IMR-90 (cell line): ENCODE measurements at places on chromosomes 16 and 17. TPM values are rescaled to one million over a fixed set of nuclear protein-coding genes. Genes with fewer than 3 reads are reported as not detected.

- DNase-seq = no peak
- peak overlapping the region; percentile 6; the same call in 1 of the 2 replicates for H3K27ac ChIP-seq
- H3K36me3 ChIP-seq = no peaks in the 10 kb centered on the region
- no peaks in the 10 kb centered on the region for H3K27me3 ChIP-seq
- H3K4me1 ChIP-seq = peaks cover 30% of the 10 kb centered on the region
- no peak overlapping the region for H3K4me3 ChIP-seq
Measured at GRCh38 chr16:85125570-85126393, 13.5 kb upstream of the CIBAR2 start.

GRCh38 chr17:34624767-34625383 lies 45.5 kb downstream of the TMEM132E start:
- no peaks in the 10 kb centered on the region for H3K36me3 ChIP-seq
- H3K27me3 ChIP-seq = peaks cover 23% of the 10 kb centered on the region
- no peak overlapping the region for H3K4me3 ChIP-seq
- no peak for DNase-seq

DNA sequence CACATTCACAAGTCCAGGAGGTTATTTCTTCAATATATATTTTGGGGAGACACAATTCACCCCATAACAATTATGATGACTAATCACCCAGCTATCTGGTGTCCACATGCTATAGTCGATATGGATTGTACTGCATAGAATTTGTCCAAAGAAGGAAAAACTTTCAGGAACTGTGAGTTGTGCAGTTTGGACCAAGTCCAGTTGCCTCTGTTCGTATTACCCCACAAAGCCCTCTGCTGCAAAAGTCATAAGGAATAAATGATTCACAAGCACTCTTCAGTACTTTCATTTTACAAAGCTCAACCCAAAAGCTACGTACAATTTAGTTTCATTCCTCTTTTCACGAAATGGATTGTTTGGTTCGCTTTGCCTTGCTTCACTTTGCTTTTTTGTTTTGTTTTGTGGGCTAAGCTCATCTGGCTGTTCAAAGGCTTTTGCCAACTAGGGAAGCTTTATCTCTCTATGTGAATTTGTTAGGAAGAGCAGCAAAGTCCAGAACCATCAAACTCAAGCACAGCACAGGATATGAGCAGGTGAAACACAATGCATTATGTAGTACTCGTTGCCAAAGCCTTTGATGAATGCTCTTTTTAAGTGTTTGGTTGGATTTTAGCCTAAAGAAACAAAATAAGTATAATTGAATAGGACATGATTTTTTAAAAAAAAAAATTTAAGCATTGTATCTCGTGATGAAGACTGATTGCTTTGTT lies 98.6 kb downstream of the ZNF18 start:
- H3K27me3 ChIP-seq = no peaks in the 10 kb centered on the region
- no peaks in the 10 kb centered on the region for H3K4me1 ChIP-seq
- DNase-seq = no peak
- no peak overlapping the region for H3K4me3 ChIP-seq
- H3K27ac ChIP-seq = no peak overlapping the region

DNA sequence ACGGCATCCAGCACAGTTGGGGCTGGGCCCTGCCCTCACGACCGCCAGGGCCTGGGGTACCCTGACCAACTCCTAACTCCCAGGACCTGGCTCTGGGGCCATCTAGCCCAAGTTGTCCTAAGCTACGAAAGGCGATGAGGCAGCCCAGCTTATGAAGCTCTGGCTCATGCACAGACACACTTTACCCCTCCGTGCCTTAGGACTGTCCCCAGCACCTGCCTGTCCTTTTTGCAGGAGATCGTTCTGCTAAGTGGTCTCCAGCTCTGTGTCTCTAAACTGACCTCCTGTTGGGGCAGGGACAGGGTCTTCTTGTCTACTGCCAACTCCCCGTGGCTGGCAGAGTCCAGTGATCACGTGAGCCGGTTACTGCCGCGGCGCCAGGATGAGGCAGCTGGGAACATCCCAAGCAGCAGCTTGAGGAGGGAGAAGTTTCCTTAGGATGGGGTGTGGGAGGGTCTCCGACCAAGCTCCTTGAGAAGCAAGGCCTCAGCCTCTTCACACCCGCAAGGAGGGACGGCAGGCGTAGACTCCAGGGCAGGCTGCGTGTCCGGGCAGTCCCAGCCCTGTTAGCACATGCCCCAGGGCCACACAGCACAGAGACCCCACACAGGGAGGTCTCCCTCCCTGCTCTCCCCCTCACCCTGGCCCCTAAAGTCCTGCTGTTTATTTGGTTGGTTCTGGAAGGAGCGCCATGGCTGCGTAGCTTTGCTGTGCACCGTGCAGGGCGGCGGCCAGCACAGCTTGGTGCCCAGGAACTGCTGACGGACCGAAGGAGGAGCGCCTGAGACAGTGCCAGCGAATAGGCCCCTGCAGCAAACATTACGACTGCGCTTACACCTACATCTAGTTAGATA lies 16.4 kb upstream of the METRNL start:
- H3K4me3 ChIP-seq = no peak overlapping the region
- DNase-seq = no peak
- H3K4me1 ChIP-seq = no peaks in the 10 kb centered on the region
- no peaks in the 10 kb centered on the region for H3K36me3 ChIP-seq

DNA sequence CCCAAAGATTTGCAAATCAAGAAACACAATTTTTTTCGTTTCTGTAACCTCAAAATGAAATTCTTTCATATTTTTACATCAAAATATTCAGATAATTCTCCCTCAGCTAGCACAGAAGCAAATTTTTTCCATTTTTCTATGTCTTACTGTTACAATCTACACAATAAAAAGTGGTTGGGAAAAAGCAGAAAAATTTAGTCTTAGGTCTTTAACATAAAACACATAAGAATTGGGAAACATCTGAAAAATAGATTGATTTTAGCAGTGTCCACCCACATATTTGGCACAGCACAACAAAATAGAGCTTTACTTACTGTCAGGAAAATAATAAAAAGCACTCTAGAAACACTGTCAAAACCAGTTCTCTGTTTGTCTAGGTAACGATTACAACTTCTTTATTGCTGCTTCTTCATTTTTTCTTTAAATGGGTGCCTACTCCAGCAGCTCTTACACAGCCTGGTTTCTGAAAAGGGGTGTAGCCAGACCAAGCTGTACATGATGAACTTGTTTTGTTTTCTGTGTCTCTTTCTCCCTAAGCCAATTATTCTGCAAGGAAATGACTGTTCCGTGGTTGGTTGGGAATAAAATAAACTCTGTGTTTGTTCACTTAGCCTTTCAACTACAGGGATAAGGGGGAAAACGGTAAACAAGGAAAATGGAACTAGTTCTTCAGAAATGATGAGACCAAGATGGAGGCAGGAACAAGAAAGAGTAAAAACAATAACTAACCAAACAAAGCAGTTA lies at the start of gene ABCA6:
Gene ABCA6 (minus strand): TSS at position 465 of the 744 bp plus-strand sequence. CDS start 1,192 bp downstream, outside the sequence.
- no peaks in the 10 kb centered on the region for H3K36me3 ChIP-seq
- no peaks in the 10 kb centered on the region for H3K27me3 ChIP-seq
- peak within 1 kb of the TSS; percentile 96; the same call in 1 of the 2 replicates for H3K27ac ChIP-seq
- H3K4me1 ChIP-seq = peaks cover 5% of the 10 kb centered on the region; the same call in 1 of the 2 replicates
- no peak within 1 kb of the TSS for H3K4me3 ChIP-seq

VAT1L gene
- total RNA-seq = 18.1 and 18.5 TPM in 2 replicates

- H3K27me3 ChIP-seq = no peaks in the 10 kb centered on the region
- H3K4me3 ChIP-seq = no peak overlapping the region
- H3K36me3 ChIP-seq = peaks cover 23% of the 10 kb centered on the region
- H3K4me1 ChIP-seq = peaks cover 2% of the 10 kb centered on the region
- DNase-seq = no peak
Measured at GRCh38 chr17:75776386-75777295, 8.0 kb upstream of the UNK start.

AGRP gene
- total RNA-seq = not detected in 2 replicates

GRCh38 chr16:47611042-47611441 lies 149.9 kb downstream of the PHKB start:
- H3K36me3 ChIP-seq = 0 out of 2 replicates have a peak, but pooled peaks cover 2% of the 10 kb centered on the region
- no peak overlapping the region for H3K4me3 ChIP-seq
- H3K4me1 ChIP-seq = no peaks in the 10 kb centered on the region
- H3K27ac ChIP-seq = no peak overlapping the region
- no peak for DNase-seq

KRT13 gene
- 0.18 and 0.28 TPM in 2 replicates for total RNA-seq

GRCh38 chr17:18028114-18028951 lies 10.6 kb downstream of the ATPAF2 start:
- no peaks in the 10 kb centered on the region for H3K27me3 ChIP-seq

DNA sequence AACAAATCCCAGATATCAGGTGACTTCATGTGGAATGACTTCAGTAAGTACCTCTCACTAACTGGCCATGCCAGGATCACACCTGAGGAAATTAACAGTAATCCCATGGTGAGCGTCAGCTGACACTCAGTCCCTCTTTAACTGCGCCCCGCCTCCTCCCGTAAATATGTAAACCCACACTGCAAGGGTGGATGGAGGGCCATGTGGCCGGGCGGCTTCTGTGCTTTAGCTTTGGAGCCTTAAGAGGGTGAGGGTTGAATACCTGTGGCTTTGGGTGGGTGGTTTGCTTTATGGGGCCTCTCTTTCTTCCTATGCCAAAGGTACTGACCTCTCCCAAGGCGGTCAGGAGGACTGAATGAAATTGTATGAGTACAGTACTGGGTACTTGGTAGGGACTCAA lies 141.7 kb downstream of the MRM1 start:
- no peak for DNase-seq

DNA sequence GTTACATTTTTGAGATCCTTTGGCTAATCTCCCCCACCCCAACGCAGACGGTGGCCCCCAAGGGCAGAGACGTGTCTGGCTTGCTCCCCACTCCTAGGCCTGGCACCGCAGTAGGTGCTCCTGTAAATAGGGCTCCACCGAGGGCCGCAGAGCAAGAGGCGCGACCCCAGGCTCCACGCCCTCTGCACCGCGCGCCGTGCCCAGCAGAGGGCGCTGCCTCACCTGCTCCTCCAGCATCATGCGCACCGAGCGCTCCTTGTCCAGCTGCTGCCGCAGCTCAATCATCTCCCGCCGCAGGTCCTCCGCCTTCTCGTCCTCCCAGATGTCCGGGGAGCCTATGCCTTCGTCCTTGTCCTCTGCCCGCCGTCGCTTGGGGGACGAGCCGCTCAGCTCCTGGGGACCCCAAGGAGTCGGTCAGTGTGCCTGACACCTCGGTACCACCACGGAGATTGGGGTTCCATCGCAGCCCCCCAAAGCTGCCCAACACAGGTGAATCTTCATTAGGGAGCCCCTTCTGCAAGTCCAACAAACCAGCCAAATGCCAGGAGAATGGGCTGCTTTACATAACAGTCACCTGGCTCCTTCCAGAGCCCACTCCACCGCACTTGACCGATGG lies 11.2 kb downstream of the TFAP4 start:
- no peaks in the 10 kb centered on the region for H3K27me3 ChIP-seq
- H3K27ac ChIP-seq = no peak overlapping the region
- H3K4me1 ChIP-seq = peaks cover 13% of the 10 kb centered on the region
- peaks cover 11% of the 10 kb centered on the region; the same call in 1 of the 2 replicates for H3K36me3 ChIP-seq

- no peak overlapping the region for H3K4me3 ChIP-seq
- no peak overlapping the region for H3K27ac ChIP-seq
- H3K36me3 ChIP-seq = no peaks in the 10 kb centered on the region
- H3K4me1 ChIP-seq = no peaks in the 10 kb centered on the region
Measured at GRCh38 chr16:83455716-83456115, 352.1 kb upstream of the HSBP1 start.

- H3K4me1 ChIP-seq = peaks cover 31% of the 10 kb centered on the region
- H3K36me3 ChIP-seq = peaks cover 10% of the 10 kb centered on the region
- no peak overlapping the region for H3K27ac ChIP-seq
- no peak overlapping the region for H3K4me3 ChIP-seq
- no peaks in the 10 kb centered on the region for H3K27me3 ChIP-seq
Measured at GRCh38 chr16:2147378-2147777, 1.0 kb upstream of the RAB26 start.

GRCh38 chr16:13471036-13471435 lies 448.9 kb upstream of the ERCC4 start:
- no peaks in the 10 kb centered on the region for H3K27me3 ChIP-seq
- H3K4me3 ChIP-seq = no peak overlapping the region
- H3K36me3 ChIP-seq = no peaks in the 10 kb centered on the region
- no peak for DNase-seq

DNA sequence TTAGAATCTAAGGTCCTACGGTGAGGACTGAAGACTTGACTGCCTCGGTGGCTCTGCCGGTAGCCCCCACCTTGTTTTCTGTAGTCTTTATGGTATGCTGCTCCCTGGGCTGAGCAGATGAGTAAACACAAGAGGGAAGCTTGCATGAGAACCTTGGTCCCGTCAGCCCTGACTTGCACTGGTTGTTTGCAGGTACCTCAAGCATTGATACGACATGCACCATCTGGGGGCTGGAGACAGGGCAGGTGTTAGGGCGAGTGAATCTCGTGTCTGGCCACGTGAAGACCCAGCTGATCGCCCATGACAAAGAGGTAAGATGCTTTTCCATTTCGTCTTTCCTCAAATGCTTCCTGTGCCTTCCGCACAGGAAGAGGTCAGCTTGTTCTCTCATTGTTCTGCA lies 21.1 kb upstream of the TACO1 start:
- H3K36me3 ChIP-seq = peaks cover 34% of the 10 kb centered on the region
- H3K4me3 ChIP-seq = no peak overlapping the region
- no peaks in the 10 kb centered on the region for H3K4me1 ChIP-seq

GRCh38 chr16:50165473-50165872 lies 12.4 kb downstream of the TENT4B start:
- peaks cover 11% of the 10 kb centered on the region for H3K4me1 ChIP-seq
- no peak for DNase-seq
- H3K36me3 ChIP-seq = no peaks in the 10 kb centered on the region
- no peaks in the 10 kb centered on the region for H3K27me3 ChIP-seq
- no peak overlapping the region for H3K27ac ChIP-seq

DNA sequence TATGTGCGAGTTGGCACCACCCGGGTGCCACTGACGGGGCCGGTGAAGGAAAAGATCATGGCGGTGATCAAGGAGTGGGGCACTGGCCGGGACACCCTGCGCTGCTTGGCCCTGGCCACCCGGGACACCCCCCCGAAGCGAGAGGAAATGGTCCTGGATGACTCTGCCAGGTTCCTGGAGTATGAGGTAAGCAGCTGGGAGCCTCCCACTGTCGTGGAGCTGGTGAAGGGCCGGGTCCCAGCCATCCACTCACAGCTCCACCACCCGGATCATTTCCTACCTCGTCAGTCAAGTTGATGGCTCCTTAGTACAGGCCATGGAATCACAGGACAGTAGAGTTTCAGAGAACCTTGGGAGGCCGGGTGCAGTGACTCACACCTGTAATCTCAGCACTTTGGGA lies 20.0 kb downstream of the ATP2A1 start:
- no peaks in the 10 kb centered on the region for H3K27me3 ChIP-seq
- H3K4me3 ChIP-seq = no peak overlapping the region
- no peaks in the 10 kb centered on the region for H3K4me1 ChIP-seq
- no peaks in the 10 kb centered on the region for H3K36me3 ChIP-seq

ASPA gene
- not detected in 2 replicates for total RNA-seq

- H3K4me3 ChIP-seq = no peak overlapping the region
- H3K4me1 ChIP-seq = peaks cover 5% of the 10 kb centered on the region; the same call in 1 of the 2 replicates
- no peaks in the 10 kb centered on the region for H3K36me3 ChIP-seq
- H3K27ac ChIP-seq = no peak overlapping the region
- DNase-seq = no peak
- H3K27me3 ChIP-seq = peaks cover 54% of the 10 kb centered on the region
Measured at GRCh38 chr17:30238387-30239088, 3.0 kb upstream of the SLC6A4 start.

HSF4 gene
- total RNA-seq = 0.54 and 0.83 TPM in 2 replicates

DNA sequence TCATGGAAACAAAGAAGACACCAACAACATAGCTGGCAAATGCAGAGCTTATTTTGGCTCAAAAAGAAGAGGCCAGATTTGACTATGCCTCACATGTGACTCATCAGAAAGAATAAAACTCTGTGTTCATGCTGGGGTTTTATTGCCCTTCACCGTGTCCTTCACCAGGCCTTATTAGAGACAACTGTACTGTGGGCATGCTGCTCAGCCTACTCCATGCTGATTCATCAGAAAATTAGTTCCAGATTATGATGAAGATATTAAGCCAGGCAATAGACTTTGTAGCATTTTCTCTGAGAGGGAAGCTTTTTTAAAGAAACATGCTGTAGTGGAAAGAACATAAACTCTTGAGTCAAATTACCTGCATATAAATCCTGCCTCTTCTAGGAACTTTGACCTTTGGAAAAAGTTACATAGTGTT lies 89.8 kb downstream of the CYB561 start:
- H3K27ac ChIP-seq = no peak overlapping the region
- no peak overlapping the region for H3K4me3 ChIP-seq
- H3K4me1 ChIP-seq = peaks cover 25% of the 10 kb centered on the region
